Caki2 (cell line): ENCODE measurements at places on chromosomes 7 and 10.
A peak's percentile ranks its signal among the peaks of the same experiment; 100 is the strongest.

DNA sequence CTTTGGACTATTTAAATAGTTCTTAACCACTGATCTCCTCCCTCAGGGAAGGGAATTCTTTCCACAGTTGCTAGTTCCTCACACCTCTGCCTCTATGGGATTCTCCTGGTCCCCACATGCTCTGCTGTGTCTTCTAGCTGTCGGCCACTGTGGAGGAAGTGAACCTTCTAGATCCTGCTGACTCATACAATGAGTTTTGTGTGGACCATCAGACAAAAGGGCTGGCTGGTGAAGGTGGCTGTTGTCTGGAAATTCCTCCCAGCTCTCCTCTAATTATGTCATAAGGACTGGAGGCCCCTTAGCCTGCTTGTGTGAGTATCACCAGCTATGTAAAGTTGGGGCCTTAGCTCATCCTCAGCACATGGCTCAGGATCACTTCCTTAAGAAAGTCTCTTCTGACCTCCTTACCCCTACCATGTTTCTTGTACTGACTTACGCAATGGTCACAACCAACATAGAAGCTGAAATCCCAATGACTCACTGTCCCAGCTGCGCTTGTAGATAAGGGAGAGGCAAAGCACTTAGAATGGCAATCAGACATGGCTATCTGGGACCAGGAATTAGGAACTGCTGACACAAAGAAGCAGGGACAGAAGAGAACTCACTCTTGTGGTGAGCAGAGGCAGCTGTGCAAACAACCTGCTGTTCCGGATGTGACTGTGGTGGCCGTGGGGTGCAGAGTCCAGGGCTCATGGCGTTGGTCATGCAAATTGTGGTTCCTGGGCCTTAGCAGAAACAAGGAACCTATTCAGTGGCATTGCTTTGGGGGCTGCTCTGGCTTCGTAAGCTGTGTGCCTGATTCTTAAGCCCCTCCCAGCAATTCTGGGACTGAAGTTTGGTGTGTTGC lies 2.5 kb upstream of the MACC1 start:
- peak; percentile 39 for DNase-seq

GRCh38 chr10:99449023-99449422 lies 18.6 kb upstream of the GOT1 start:
- DNase-seq: no peak

DNA sequence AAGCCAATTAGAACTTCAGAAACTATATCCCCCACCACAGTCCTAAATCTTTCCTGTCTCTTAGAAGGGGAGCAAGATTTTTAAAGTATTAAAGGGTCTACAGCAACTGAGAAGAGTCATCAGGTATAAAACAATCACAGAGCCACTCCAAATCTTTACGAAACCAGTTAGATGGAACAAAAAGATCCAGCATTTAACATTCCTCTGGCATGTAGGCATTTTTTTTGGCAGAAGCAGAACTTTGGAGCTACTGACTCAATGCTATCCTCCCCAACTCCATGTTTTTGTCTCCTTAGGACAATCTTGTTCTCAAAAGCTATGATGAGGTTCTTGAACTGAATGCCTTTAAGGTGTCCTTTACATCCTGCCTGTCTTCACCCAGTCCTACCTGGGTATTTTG lies 333.3 kb downstream of the PRPF18 start:
- no peak for DNase-seq

DNA sequence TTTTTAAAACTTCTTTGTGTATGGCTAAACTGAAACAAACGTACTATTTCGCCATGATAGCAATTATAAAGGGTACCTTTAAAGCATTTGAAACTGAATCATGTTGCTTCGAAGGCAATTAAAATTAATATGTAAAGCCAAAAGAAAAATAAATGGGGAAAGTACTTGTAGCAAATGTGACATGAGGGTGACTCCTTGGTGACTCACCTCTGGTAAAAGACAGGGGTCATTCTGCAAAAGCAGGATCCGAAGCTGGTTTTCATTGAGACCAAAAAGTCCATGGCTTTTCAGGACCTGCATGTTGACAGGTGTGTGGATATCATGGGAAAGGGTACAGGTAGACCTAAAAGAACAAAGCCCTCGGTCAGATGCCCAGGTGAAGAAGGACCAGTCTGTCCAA lies 1.5 kb downstream of the ZC3HAV1L start:
- DNase-seq: no peak

DNA sequence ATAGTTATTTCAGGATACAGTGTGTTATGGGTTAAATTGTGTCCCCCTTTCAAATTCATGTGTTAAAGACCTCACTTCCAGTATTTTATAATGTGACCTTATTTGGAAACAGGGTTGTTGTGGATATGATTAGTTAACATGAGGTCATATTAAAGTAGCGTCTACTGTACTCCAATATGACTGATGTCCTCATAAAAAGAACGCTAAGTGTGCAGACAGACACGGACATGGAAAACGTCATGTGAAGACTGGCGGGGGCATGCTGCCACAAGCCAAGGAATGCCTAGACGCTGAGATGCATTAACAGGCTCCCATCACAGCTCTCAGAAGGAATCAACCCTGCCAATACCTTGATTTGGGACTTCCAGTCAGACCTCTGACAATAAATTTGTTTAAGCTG lies 1.5 kb upstream of the WDR37 start:
- no peak for DNase-seq

DNA sequence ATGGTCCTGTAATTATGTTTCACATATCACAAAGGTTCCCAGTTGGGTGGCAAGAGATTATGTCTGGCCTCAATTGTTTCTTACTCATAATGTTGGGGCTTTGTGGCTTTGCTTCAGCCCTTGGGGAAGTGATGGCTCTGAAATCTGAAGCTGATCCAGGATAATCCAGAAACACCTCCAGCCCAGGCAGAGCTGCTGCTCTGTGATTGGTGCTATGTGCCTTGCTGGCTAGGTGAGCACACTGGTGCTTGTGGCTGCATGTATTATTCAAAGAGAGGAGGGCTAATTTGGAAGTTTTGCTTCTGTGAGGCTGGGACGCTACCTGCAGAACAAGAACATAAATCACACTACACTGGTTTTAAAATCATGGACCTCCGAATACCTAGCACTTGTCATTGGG lies 346.6 kb upstream of the MGMT start:
- no peak for DNase-seq

- peak; percentile 2 for DNase-seq
Observed at GRCh38 chr10:123790132-123790885, 101.3 kb downstream of the CPXM2 start.

GRCh38 chr7:136698231-136698630 lies 170.2 kb upstream of the CHRM2 start:
- no peak for DNase-seq

DNA sequence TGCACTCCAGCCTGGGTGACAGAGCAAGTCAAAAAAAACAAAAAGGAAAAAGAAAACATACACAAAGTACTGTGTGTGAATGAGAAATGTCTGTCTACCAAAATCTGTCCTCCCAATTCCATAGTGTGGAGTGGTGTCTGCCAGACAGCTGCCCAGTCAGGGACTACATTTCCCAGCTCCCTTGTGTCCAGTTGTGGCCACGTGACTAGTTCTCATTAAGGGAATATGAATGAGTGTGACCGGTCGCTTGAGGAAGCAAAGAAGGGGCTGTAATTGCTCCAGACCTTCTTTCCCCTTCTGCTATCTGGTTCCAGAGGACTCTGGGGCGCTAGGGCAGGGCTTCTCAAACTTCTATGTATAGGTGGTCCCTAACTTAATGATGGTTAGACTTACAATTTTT lies 204.1 kb downstream of the PHTF2 start:
- DNase-seq: no peak

DNA sequence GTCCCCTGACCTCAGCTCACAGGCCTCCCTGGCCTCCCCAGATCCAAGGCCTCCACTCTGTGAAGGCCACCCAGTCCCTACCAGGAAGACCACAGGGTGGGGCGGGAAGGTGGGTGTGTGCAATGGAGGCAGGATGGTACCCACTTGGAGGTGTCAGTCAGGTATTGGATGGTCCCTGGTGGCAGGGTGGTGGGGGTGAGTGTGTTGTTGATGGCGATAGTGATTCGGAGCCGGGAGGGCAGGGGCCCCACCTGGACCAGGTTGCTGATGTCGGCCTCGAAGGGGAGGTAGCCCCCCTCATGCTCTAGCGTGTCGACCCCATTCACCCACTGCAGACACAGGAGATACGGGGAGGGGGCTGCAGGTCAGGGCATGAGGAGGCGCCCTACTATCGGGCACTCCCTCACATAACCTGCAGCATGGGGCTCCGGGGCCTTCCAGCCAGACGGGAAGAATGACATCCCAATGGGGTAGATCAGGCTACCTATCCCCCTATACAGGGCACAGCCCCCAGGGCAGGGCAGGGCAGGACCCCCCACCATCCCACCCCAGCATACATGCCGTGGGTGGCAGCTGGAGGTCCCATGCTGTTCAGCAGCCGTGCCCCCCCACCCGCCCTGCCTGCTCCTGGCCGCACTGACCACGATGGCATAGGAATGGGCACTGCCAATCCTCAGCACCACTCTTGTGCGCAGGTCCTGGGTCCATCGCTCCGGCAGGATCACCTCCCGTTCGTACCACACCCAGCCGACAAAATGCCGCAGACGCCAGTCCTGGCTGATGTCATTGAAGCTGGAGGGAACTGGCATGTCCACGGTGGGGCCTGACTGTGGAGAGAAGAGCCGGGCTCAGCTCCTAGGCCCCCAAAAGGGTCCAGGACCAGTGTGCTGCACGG lies 2.2 kb downstream of the GUSB start:
- no peak for DNase-seq

GRCh38 chr7:100563809-100564400 lies 9.8 kb downstream of the SAP25 start:
- DNase-seq: no peak

- DNase-seq: no peak
Observed at GRCh38 chr10:47109906-47110305, 190.1 kb upstream of the GDF10 start.

DNA sequence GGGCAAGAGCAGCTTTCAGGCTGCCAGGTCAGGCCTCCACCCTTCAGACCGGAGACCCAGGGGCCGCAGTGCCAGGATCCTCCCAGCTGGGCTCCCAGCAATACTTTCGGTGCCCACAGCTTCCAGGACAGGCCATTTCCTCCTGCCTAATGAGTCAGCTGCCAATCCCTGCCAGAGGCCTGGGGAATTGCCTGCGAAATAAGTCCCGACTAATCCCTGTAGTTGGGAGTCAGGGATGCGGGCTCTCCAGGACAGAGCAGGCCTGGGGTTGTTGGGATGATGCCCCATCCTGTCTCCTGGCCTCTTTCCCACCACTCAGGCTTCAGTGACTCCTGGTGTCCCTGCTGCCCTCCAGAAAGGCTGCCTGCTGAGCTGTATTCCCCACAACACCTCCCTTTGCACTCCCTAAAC lies 143.5 kb upstream of the UNC5B start:
- no peak for DNase-seq

DNA sequence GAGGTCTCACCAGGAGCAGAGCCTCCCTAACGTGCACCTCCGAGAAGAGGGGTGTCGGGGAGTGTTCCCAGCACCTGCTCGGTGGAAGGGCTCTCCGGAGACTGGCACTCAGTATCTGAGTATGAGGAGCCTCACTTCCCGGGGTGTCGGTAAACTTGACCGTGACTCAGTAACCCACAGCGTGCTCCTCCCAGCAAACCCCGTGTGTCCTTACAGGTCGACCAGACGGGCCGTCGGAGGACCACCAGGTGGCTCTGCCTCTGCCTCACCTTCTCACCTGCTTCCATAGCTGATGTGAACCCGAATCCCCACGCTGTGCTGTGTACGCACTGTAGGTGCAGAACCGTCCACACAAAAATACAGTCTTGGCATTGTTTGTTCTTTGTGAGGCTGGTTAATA lies 29.0 kb upstream of the KNDC1 start:
- DNase-seq: no peak

GRCh38 chr7:23462846-23463245 lies 7.4 kb downstream of the IGF2BP3 start:
- DNase-seq: peak; percentile 30

- DNase-seq: no peak
Observed at GRCh38 chr7:127536741-127537140, 48.7 kb downstream of the GCC1 start.

GRCh38 chr7:37540917-37541316 lies 92.3 kb upstream of the ELMO1 start:
- no peak for DNase-seq

- DNase-seq: peak; percentile 89
Observed at GRCh38 chr7:41579961-41580935, 122.6 kb downstream of the INHBA start.
